ENCODE measurements at places on chromosomes 4 and X. TPM values are rescaled to one million over a fixed set of nuclear protein-coding genes. Genes with fewer than 3 reads are reported as not detected.

DNA sequence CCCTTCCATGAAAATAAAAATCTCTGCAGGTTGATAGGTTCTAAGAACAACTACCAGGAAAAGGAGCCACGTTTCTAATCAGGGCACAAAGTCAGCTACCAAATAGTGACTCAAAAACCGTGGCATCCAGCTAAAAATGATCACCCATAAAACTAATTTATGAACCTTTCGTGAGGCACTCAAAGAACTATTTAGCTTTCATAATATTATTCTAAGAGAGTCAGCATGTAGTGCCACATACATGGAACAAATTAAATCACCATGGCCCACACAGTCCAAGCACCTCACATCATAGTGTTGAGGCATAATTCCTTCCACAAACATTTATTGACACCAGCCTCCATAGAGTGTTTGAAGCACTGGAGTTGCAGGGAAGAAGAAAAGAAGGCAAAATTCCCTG lies 252.0 kb upstream of the PPARGC1A start:
- no peak for DNase-seq

DNA sequence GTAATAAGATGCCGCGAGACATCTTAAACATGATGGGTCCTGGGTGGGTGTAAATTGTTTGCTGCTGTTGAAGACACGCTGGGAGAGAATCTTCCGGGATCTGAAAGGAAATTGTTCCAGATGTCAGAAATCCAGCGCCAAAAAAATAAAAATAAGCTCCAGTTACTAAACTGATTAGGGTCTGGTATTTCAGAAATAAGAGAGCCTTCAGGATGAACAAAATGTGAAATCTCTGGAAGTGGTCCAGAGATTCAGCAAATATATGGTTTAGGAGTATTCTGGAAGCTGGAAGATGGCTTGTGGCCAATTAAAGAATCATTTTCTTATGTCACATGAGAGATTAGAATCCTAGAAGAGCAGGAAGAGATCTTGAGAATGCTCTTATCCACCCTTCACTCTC lies 75.8 kb upstream of the NHS start:
- no peak for DNase-seq

GRCh38 chr4:182929296-182929695 lies 12.1 kb upstream of the DCTD start:
- peak; percentile 94 for DNase-seq

- DNase-seq: no peak
Observed at GRCh38 chrX:1248331-1249061, 20.1 kb upstream of the CSF2RA start.

DNA sequence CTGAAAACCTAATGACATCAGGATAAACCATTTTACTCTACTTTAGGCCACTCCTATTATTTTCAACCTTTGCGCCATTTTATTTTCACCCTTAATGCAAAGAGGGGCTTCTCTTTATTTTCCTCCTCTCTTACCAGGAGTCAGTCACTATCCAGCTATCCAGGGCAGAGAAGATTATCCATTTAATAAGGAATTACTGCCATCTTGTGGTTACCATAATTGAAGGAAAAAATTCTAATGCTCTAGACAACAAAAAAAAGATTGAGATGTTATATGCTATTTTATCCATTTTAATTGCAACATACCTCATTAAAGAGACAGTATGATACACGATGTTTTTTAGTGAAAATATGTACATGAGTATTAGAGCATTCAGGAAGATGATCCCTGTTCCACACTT lies 514.5 kb upstream of the FAM241A start:
- peak; percentile 11 for DNase-seq

DNA sequence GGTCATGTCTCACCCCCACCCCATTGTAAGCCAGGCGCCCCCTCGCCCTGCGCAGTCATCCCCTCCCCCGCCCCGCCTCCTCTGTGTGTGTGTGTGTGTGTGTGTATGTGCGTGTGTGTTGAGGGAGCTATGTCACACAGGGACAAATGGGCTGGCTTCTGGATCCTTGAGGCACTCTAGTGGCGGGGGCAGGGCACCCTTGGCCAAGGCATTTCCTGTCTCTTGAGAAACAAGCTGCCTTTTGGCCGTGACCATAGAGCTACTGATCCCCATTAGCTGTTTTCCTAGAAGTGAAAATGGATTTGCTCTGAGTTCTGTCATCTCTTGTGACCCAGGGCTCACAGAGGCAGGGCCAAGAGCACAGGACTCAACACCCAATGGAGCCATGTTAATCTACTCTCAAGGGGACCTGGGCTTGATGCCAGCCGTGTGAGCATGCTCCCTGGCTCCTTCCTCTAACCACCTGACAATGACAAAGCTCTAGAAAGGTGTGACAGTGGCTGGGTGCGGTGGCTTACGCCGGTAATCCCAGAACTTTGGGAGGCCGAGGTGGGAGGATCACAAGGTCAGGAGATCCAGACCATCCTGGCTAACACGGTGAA lies 162.5 kb upstream of the BCOR start:
- DNase-seq: no peak

- DNase-seq: no peak
Observed at GRCh38 chrX:26442340-26442739, 226.4 kb downstream of the MAGEB5 start.

DNA sequence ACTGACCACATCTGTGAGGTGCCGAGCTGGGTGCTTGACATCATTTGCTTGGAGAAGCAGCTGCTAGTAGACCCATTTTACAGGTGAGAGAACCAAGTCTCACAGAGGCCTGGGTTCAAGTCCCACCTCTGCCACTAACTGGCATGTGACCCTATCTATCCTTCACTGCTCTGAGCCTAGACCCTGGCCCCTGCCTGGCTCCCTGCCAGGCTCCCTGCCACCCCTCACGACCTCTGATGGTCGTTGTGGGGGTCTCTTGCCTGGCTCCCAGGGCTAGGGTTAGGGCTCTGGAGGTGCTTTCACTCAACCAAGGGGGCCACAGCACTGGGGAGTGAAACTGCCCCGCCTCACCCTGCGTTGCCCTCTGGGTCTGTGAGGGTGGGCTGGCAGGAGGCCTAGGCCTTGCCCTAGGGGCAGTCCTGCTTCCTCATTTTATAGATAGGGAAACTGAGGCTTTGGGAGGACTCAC lies 7.2 kb upstream of the ADD1 start:
- no peak for DNase-seq

DNA sequence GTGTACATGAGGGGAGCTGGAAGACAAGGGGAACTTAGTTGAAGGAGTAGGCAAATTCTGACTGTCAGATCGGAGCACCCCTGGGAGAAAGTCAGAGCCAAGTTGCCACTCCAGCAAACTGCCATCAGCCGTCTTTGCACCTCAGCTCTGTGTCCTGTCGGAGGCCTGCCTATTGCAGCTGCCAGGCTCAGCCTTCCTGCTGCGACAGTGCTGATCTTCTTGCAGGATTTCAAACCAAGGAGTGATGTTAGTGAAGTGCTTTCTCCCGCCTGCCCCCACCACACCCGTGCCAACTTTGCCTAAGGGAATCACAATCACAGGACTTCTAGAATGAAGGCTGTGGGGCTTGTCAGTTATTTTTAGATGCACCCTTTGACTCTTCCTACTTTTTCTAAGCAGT lies 185.3 kb downstream of the KIT start:
- no peak for DNase-seq

- DNase-seq: peak; percentile 10
Observed at GRCh38 chr4:43853565-43854264, 594.9 kb downstream of the KCTD8 start.

The DUX4 gene
- not detected for total RNA-seq

The CTAG1B gene
- total RNA-seq: not detected

The FGF13 gene
- total RNA-seq: 5.1 TPM
